ENCODE measurements at places on chromosomes 1 and 21.

GRCh38 chr1:50123071-50123470 lies 14.4 kb downstream of the ELAVL4 start:
- no peak for DNase-seq

DNA sequence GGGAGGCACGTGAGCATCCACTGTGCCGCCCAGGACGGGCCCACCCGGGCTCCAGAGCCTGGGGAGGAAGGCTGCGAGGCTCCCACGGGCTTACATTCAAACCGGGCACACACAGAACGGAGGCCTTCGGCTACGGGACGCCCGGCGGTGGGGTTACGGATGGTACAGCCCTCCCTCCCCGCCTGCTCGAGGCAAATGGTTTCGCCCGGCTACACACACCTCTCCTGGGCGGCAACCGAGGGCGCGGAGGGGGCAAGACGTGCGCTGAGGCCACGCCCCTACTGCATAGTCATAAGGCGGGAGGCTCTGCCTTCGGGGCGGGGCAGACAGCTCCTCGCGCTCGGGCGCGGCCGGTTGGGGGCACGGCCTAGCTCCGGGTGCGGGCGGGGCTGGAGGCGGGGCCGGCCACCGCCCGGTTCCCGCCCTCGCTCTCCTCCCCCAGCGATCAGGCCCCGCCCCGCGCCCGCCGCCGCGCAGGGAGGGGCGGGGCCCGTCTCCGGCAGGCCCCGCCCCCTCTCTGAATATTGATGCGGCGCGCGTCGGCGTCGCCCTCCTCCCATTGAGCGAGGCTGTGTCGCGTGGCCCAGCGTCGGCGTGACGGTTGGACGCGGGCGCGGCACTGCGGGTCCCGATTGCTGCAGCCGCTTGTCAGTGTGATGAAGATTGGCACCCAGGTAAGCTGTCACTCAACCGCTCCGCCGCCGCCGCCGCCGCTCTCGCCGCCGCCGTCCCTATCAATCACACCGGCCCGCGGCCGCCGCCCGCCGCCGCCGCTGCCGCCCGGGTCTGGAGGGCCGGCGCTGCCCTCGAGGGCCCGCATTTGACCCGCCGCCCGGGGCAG lies at the start of gene PKNOX1:
Gene PKNOX1 (plus strand): TSS at position 572 of the 841 bp plus-strand sequence. CDS start 29,820 bp downstream, outside the sequence.
- DNase-seq = peak; percentile 99

DNA sequence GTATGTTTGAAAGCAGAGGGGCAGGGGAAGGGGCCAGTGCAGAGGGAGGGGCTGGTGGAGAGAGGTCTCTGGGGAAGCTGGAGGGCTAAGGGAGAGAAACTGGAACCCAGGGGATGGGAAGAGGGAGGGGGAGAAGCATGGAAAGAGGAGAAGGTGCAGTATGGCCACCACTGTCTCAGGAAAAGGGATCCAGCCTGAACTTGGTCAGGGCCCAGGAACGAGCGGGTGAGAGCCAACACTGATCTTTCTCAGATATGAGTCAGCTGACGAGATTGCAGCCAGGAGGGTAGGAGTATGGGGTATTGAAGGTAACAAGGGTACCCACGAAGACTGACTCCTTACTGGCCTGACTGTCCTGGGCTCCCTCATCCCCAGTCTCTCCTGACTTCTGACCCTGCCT lies 18.0 kb downstream of the TIE1 start:
- no peak for DNase-seq

- peak; percentile 72 for DNase-seq
Observed at GRCh38 chr1:61539720-61540462, 185.1 kb downstream of the TM2D1 start.

- DNase-seq = no peak
Observed at GRCh38 chr1:26112407-26112775, 767 bp downstream of the PDIK1L start.

GRCh38 chr1:157404063-157404501 lies 148.2 kb downstream of the FCRL5 start:
- no peak for DNase-seq

GRCh38 chr1:155178441-155179111 lies 4.9 kb downstream of the TRIM46 start:
- no peak for DNase-seq

GRCh38 chr1:197400522-197400902 lies 132.5 kb downstream of the CRB1 start:
- no peak for DNase-seq

DNA sequence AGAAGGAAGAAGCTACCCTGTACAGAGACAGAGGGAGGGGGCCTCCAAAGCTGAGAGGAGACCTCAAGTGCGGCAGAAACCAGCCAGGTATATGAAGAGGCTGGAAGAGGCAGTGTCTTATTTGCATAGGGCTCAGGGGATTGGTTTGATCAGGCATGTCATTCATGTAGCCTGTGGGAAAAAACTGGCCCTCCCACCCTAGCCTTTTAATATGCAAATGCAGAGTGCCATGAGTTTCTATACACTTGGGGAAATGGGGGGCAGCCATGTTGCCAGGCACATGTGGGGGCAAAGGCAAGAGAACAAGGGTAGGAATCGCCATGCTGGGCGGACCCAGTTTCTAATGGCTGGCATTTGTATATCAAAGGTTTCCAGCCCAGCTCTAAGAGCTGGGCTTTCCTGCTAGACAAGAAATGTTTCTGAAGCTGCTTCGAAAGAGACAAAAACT lies 172.7 kb downstream of the RASAL2 start:
- no peak for DNase-seq

DNA sequence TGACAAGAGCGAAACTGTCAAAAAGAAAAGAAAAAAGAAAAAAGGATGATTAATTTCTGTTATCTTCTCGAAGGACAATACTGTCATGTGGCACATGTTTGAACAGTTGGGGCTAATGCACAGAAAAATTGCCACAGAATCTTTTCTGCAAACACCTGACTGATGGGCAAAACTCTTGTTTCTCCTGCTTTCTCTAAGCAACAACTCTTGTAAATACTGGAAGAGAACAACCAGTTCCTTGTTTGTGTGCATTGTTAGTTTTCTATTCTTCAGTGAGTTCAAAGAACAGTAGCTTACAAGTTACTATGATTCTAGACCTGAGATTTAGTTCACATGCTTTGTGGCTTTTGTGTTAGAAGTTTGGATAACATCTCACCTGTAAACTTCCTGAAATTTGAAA lies 60.7 kb downstream of the CDC14A start:
- no peak for DNase-seq

DNA sequence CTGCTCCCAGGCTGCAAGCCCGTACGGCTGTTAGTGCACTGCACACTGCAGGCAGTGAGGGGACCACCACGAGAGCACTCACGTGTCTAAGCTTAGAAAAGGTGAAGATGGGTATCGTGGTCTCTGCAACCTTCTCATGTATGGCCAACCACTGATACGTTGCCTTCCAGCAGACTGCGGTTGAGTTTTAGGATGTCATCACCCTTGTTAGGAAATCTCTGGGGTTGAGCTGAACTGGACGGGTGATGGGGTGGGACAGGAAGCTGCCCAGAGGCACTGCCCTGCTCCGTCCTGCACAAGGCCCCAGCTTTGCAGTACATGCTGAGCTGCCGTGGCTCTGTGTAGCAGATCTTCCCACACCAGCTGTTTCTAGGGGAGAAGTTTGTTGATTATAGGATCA lies 43.3 kb downstream of the FAAP20 start:
- no peak for DNase-seq

GRCh38 chr1:182614796-182615454 lies 10.7 kb upstream of the RGS16 start:
- DNase-seq = peak; percentile 88

- no peak for DNase-seq
Observed at GRCh38 chr21:45592208-45592619, 50.0 kb upstream of the SLC19A1 start.

- DNase-seq = no peak
Observed at GRCh38 chr1:55519276-55519675, 304.1 kb upstream of the USP24 start.

GRCh38 chr1:22708777-22709176 lies 1.9 kb upstream of the EPHB2 start:
- no peak for DNase-seq

DNA sequence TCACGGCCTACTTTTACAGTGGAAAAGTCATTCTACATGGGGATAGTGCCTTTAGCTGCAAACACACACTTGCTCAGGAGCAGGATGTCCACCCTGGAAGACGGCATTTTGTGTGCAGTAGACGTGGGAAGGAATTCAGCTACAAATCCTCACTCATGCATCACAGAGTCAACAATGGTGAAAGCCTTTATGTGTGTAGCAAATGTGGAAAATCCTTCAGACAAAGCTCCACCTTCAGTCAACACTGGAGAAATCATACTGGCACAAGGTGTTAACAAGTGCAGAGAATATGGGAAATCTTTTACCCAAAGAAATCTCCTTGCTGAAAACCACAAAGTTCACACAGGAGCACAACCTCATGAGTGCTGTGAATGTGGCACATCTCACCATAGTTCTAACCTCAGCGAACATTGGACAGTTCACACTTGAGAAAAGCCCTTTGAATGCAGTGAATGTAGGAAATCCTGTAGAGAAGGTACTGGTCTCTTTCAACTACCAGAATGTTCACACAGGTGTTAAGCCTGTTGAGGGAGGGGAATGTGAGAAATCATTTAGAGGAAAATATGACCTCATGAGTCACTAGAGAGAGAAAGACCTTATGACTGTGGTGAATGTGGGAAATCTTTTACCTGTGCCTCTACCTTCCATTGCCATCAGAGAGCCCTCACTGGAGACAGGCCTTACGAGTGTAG lies 101.8 kb downstream of the PTGS2 start:
- DNase-seq = no peak

GRCh38 chr21:39489380-39489924 lies 37.7 kb downstream of the SH3BGR start:
- no peak for DNase-seq

DNA sequence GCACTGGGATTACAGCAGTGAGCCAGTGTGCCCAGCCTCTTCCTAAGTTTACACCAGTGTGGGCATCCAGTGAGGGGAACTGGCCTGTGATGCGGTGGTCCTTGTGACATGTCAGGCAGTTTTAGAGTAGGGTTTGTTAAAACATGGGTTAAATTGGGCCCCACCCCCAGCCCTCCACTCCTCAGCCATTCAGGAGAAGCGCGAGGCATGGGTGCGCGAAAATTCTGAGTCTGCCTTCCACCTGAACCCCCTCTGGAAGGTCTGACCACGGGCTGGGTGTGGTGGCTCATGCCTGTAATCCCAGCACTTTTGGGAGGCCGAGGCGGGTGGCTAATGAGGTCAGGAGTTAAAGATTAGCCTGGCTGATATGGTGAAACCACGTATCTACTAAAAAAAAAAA lies 51.7 kb downstream of the SKI start:
- DNase-seq = no peak

- no peak for DNase-seq
Observed at GRCh38 chr1:175830500-175830899, 87.1 kb upstream of the TNR start.

DNA sequence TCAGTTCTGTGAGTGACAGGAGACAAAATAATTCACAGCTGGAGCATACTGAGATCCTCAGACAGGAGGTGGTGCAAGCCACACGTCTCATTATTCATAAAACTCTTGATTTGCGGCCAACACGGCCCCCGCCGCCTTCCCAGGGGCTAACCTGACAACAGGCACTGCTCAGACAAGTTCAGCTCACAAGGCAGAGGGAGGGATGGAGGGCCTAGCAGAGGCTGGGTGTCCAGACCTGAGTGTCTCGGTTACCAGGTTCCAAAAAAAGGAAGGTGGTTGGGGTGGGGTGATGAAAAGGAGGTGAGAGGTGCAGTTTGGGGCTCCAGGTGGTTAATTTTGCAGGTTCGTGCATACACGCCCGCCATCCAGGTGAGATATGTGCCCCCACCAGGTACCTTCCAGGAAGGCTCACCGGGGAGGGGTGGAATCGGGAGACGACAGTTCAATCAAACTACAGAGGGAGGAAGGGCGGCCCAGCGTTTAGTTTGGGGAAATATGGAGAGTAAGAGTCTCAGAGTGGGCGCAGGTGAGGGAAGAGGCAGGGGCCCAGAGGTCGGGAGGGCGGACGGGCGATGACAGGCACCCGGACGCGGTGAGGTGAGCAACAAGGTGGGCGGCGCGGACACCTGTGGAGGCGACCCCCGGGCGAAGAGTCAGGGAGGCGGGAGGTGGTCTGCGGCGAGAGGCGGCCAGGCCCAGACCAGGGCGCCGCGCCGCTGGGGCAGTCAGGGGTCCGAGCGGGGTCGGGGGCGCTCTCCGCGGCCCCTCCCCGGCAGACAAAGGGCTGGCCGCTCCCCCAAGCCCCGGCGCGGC lies 629 bp downstream of the CTNNBIP1 start:
- no peak for DNase-seq

- DNase-seq = no peak
Observed at GRCh38 chr1:119310301-119310700, 58.3 kb upstream of the HAO2 start.

- DNase-seq = no peak
Observed at GRCh38 chr1:119470958-119471357, 36.1 kb upstream of the HSD3B1 start.

DNA sequence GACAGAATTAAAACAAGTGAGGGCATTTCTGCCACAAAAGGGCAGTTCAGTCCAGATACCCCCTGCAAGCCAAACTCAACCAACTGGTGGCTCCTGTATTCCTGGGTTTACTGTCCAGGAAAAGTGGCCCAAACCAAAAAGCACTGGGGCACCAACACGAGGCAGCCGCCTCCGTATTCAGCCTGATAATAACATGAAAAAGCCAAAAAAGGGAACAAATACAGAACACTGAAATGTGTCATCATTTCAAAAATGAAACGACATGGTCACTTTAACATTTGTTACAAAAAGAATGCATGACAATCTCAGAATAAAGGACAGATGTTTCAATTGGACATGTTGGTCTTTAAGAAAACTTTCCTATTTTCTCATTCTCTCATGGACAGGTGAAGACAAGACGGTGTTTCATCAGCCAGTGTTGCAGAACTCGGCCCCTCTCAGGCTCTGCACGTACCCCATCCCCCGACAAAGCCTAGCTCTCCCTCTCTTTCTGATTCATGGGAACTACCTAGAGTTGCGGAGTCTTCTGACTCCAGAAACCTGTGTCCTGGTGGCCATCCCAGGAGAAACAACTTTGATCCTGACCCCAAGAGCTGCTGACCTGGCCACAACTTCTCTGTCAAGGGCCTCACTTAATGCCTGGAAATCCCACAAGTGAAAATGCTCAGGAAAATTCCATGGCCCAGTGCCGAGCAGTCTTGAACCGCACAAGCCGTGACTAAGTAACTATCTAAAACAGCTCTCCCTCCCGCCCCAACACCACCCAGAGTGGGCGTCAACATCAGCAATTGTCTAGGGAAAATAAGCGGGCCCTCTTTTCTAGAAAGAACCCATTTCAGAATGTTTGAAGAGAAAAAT lies 27.1 kb downstream of the ZBTB17 start:
- peak; percentile 97 for DNase-seq

DNA sequence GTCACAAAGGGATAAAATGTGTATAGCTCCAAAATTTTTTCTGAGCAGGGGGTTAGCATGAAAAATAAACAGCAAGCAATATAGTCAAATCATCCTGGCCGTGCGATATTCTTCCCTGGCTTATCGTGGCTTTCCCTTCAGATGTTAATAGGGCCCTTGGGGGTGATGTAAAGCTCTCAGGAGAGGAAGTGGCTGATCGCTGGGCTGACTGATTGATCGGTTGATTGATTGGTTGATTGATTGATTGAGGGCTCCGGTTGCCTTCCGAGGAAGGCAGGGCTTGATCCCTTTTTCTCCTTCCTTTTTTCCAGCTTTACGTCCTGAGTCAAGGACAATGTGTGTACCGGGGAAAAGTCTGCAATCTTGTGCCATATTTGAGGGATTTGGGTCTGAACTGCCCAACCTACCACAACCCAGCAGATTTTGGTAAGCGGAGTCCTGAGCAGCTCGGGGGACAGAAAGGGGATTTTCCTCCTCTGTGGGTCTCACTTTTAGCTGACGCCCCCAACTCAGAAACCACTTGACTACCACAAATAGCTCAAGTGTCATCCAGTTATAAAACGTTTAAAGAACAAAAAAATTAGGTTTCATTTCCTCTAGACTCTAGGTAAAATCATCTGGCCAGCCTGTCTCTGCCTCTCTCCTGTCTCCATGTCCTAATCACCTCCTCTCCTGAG lies 29.5 kb downstream of the TFF3 start:
- DNase-seq = no peak

All from EL (cell line).